ENCODE measurements at places on chromosomes 3 and 15. TPM values are rescaled to one million over a fixed set of nuclear protein-coding genes. Genes with fewer than 3 reads are reported as not detected.

- no peaks in the 10 kb centered on the region for H3K27me3 ChIP-seq
- peak; percentile 87 for DNase-seq
- no peaks in the 10 kb centered on the region for H3K36me3 ChIP-seq
- H3K4me1 ChIP-seq = peaks cover 20% of the 10 kb centered on the region
Measured at GRCh38 chr3:16247282-16248061, 17.3 kb downstream of the DPH3 start.

DNA sequence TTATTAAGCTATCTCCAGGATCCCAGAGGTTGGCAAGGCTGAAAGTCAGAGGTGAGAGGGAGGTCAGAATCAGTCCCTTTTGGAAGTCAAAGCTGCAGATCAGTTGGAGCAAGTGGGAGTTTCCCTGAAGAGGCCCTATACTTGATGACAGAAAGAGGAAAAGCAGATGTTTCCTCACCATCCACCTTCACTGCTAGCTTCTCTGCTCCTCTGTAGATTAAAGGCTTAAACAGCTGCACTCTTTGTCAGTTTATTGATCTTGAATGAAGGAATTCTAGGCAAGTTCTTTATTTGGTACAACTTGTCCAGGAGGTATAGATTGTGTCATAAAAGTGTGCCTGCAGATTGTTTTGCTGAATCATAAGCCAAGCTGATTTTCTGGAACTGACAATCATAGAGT is 408.2 kb upstream of the TGFBR2 start:
- H3K27ac ChIP-seq = no peak overlapping the region
- no peaks in the 10 kb centered on the region for H3K36me3 ChIP-seq
- peaks cover 2% of the 10 kb centered on the region for H3K4me1 ChIP-seq
- no peak overlapping the region for H3K4me3 ChIP-seq

DNA sequence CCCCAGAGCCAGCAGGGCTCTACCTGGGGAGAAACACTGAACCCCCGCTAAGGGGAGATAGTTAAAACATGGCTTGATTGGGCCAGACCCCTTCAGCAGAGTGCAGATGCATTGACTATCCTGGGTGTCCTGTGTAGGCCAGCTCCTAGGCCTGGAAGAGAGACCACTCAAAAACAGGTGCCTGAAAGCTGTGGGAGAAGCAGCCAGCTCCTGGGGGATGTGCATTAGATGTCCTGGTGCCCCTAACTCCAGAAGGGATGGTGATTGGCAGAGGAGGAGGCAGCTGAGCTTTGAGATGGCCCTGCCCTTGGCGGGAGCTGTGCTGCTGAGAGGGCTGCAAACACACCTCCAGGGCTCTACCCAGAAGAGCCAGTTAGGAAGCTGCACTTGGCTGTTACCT is 89.3 kb upstream of the PLXNA1 start:
- H3K27ac ChIP-seq = no peak overlapping the region
- H3K36me3 ChIP-seq = no peaks in the 10 kb centered on the region
- H3K4me1 ChIP-seq = no peaks in the 10 kb centered on the region
- no peak overlapping the region for H3K4me3 ChIP-seq

Gene BCL6
- total RNA-seq = 12.7 TPM

Gene TRIM59
- total RNA-seq = 79.8 TPM

DNA sequence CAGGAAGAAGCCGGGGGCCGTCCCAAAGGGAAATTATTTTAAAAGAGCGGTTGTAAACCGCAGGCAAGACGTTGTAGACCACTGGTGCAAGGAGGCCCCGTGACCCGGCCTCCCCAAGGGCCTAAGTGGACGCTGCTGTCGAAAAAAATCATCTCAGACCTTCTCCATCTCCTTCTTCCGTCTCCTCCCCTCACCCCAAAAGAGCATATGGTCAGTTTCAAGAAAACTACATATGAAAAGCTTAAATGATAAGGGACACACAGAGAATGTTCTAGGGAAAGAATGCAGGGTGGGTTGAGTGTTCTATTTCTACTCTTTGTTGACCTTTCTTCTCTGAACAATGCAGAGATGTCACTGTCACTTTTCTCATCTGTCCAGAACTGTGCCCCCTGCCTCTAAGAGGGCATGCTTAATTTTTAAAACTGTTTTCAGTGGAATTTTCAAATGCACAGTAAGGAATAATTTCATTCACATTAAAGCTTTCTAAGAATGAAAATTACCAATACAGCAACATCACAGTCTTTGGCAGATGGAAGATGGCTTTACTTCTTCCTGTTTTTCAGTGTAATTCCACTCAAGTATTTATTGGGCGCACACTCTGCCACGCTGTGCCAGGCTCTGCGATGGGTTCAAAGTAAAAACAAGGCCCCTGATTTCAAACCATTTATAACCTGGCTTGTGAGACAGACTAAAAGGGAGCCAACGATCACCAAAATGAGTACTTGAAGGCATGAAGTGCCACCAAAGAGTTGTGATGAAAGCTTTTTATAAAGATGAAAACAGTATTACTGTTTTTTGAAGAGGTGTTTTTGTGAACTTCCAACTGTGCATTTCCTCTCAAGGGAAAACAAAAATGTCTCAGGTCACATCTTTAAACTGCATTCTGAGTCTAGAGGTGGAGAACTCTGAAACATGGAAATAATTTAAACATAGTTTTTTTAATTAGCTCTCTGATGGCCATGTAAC is 891 bp upstream of the TOP2B start:
- DNase-seq = no peak
- H3K27me3 ChIP-seq = no peaks in the 10 kb centered on the region
- H3K36me3 ChIP-seq = peaks cover 19% of the 10 kb centered on the region
- peak overlapping the region; percentile 99 for H3K27ac ChIP-seq
- peaks cover 32% of the 10 kb centered on the region for H3K4me1 ChIP-seq

DNA sequence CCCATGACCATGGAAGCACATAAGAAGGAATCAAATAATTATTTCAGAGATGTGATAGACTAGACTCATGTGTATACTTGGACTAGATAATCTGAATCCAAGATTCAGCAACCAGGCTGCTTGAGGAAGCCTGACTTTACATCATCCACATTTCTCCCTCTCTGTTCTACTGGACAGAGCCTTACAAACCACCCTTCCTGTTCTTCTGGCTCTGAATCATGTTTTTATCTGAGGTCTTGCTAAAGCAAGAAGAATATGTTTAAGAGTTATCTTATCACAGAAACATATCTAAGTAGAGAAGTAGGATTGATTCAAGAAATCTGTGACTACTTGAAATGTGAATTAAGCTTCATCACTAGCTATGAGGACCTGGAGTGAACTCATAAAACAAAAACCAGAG is 71.1 kb upstream of the SLC24A5 start:
- H3K27me3 ChIP-seq = peaks cover 23% of the 10 kb centered on the region
- DNase-seq = no peak
- H3K4me1 ChIP-seq = no peaks in the 10 kb centered on the region
- no peak overlapping the region for H3K27ac ChIP-seq
- no peak overlapping the region for H3K4me3 ChIP-seq

Gene PLA1A
- not detected for total RNA-seq

GRCh38 chr15:53384417-53384816 is 375.0 kb downstream of the WDR72 start:
- H3K27me3 ChIP-seq = no peaks in the 10 kb centered on the region
- DNase-seq = no peak
- H3K4me3 ChIP-seq = no peak overlapping the region
- no peaks in the 10 kb centered on the region for H3K36me3 ChIP-seq
- H3K4me1 ChIP-seq = no peaks in the 10 kb centered on the region

- H3K4me1 ChIP-seq = peaks cover 10% of the 10 kb centered on the region
- H3K4me3 ChIP-seq = no peak overlapping the region
- no peaks in the 10 kb centered on the region for H3K36me3 ChIP-seq
- no peak overlapping the region for H3K27ac ChIP-seq
- no peak for DNase-seq
- no peaks in the 10 kb centered on the region for H3K27me3 ChIP-seq
Measured at GRCh38 chr3:28841441-28841840, 439.4 kb upstream of the RBMS3 start.

DNA sequence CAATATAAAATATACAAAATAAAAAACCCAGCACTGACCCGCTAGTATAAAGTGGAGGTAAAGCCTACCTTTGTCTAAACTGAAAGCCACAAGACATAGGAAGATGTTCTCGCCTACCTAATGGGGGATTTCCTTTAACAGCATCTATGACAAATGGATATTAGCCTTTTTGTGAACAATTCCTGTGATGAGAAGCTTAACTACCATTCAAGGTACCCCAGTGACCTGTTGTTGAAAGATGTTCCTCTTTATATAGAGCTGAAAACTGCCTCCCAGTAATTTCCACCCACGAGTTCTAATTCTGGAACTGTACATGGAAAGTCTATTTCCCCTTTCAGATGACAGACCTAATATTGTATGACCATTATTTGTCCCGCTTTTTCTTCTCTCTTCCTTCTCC is 109.8 kb upstream of the RASGRP1 start:
- H3K4me1 ChIP-seq = peaks cover 75% of the 10 kb centered on the region
- no peaks in the 10 kb centered on the region for H3K27me3 ChIP-seq
- peaks cover 22% of the 10 kb centered on the region for H3K36me3 ChIP-seq
- H3K27ac ChIP-seq = peak overlapping the region; percentile 74
- DNase-seq = no peak
- H3K4me3 ChIP-seq = no peak overlapping the region

Gene FBXW12
- total RNA-seq = not detected

Gene NECTIN3
- total RNA-seq = 3.9 TPM

DNA sequence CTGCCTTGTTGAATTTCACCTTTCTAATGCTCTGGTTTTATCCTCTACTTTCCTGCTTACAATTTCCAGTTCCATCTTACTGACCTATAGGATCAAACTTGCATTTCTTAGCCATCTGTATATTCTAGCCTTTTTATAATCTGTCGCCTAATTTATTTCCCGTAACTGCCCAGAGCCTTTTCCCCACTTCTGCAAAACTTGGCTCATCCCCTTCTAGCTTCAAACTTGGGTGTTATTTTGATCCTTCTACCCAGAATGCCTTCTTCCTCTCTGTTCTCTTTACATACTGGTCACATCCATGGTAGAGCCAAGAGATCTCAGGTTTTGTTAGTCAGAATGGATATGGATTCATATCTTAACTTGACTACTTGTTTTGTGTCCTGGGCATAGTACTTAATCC is 2.6 kb downstream of the SACM1L start:
- peak overlapping the region; percentile 94 for H3K27ac ChIP-seq
- DNase-seq = no peak
- H3K4me1 ChIP-seq = peaks cover 65% of the 10 kb centered on the region
- H3K4me3 ChIP-seq = peak overlapping the region; percentile 81
- peaks cover 49% of the 10 kb centered on the region for H3K36me3 ChIP-seq
- H3K27me3 ChIP-seq = peaks cover 3% of the 10 kb centered on the region

DNA sequence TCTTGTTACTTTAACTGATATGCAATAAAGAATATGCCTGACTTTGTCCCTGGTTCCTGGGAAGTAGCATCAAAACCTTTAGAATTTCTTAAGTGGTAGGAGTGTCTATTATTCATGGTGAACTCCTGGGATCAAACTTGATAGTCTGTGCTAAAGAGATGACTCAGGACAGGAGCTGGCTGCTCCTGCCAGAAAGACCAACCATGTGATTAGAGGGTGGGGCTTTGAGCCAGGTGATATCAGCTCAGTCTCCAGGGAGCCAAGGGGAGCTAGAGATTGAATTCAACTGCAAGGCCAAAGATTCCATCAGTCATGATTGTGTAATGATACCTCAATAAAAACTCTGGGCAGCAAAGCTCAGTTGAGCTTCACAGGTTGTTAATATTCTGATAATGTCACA is 20.6 kb upstream of the TMC3 start:
- H3K4me1 ChIP-seq = no peaks in the 10 kb centered on the region
- no peak for DNase-seq
- no peak overlapping the region for H3K27ac ChIP-seq
- H3K27me3 ChIP-seq = no peaks in the 10 kb centered on the region
- H3K36me3 ChIP-seq = no peaks in the 10 kb centered on the region

Gene GP9
- total RNA-seq = not detected

DNA sequence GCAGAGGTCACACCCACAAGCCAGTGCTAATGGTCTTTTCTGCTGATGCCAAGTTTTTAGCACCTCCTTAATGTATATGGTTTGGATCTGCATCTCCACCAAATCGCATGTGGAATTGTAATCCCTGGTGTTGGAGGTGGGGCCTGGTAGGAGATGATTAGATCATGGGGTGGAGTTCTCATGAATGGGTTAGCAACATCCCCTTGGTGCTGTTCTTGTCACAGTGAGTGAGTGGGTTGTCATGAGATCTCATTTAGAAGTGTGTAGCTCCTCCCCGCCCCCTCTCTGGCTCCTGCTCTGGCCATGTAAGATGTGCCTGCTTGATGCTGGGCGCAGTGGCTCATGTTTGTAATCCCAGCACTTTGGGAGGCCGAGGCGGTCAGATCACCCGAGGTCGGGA is 37.3 kb upstream of the KLHL6 start:
- H3K36me3 ChIP-seq = peaks cover 4% of the 10 kb centered on the region
- H3K27ac ChIP-seq = no peak overlapping the region
- peaks cover 25% of the 10 kb centered on the region for H3K4me1 ChIP-seq
- H3K4me3 ChIP-seq = no peak overlapping the region
- H3K27me3 ChIP-seq = no peaks in the 10 kb centered on the region

- H3K36me3 ChIP-seq = no peaks in the 10 kb centered on the region
- H3K4me1 ChIP-seq = no peaks in the 10 kb centered on the region
- no peak overlapping the region for H3K27ac ChIP-seq
Measured at GRCh38 chr3:120469882-120470301, 19.1 kb upstream of the FSTL1 start.

GRCh38 chr3:194837457-194838127 is 151.9 kb downstream of the FAM43A start:
- no peak overlapping the region for H3K4me3 ChIP-seq
- no peaks in the 10 kb centered on the region for H3K36me3 ChIP-seq
- DNase-seq = no peak

- H3K4me1 ChIP-seq = peaks cover 5% of the 10 kb centered on the region
- no peak for DNase-seq
- H3K4me3 ChIP-seq = no peak overlapping the region
- H3K27me3 ChIP-seq = no peaks in the 10 kb centered on the region
Measured at GRCh38 chr3:38190481-38190881, 25.1 kb downstream of the OXSR1 start.

GRCh38 chr3:183315739-183316138 is 62.7 kb downstream of the B3GNT5 start:
- H3K27ac ChIP-seq = peak overlapping the region; percentile 20
- H3K36me3 ChIP-seq = peaks cover 5% of the 10 kb centered on the region
- H3K4me1 ChIP-seq = peaks cover 28% of the 10 kb centered on the region

Gene HTD2
- total RNA-seq = 7.0 TPM

DNA sequence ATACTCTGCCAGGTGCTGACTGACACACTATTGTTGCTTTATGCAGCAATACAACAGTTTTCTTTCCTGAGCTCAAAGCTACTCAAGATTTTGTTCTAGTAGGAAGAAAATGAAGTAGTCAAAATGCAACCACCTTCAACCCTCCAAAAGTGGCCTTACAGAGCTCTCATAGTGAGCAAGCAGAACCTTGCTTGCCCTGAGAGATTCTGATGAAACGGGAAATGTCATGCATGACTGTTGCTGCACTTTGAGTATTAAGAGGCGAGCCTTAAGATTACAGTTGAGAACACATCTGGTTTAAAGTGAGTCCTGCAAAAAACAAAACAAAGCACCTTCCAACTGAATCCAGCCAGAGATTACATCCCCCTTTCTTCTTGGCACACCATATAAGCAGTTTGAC is 29.7 kb downstream of the MINDY4B start:
- no peaks in the 10 kb centered on the region for H3K27me3 ChIP-seq
- no peak overlapping the region for H3K4me3 ChIP-seq
- no peak for DNase-seq
- no peaks in the 10 kb centered on the region for H3K36me3 ChIP-seq
- H3K4me1 ChIP-seq = no peaks in the 10 kb centered on the region

All from activated CD4-positive, alpha-beta T cell treated with anti-CD3 and anti-CD28 coated beads, Interleukin-2, amount 10 ng/mL, durations not matched to agents 7 days and 5 days (primary cell).